ENCODE measurements at places on chromosomes 7 and 10.
A peak's percentile ranks its signal among the peaks of the same experiment; 100 is the strongest.

GRCh38 chr10:94223702-94224370 lies 138.9 kb downstream of the NOC3L start:
- no peak for DNase-seq

- DNase-seq = no peak
Measured at GRCh38 chr7:77242554-77242953, 42.9 kb upstream of the FGL2 start.

DNA sequence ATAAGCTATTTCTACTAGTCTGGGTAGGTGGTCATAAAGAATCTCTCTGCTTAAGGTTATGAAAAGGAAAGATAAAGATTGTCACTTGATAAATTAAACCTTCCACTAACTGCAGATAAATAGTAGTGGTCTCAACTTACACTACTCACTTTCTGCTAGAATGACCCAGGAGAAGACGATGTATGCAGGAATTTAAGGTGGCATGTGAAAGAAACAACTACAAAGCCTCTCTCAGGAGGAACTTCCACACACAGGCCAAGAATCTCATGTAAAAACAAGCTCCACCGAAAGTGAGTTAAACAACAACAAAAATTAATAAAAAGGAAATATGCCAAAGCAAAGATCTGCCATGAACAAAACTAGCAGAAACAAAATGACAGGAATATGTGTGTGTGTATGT lies 165.4 kb downstream of the CDC14C start:
- DNase-seq = no peak

- DNase-seq = no peak
Measured at GRCh38 chr10:125951290-125951689, 54.9 kb downstream of the FANK1 start.

GRCh38 chr7:130380861-130381455 lies 664 bp downstream of the CPA1 start:
- DNase-seq = no peak

GRCh38 chr7:110780712-110781111 lies 310.2 kb upstream of the LRRN3 start:
- no peak for DNase-seq

DNA sequence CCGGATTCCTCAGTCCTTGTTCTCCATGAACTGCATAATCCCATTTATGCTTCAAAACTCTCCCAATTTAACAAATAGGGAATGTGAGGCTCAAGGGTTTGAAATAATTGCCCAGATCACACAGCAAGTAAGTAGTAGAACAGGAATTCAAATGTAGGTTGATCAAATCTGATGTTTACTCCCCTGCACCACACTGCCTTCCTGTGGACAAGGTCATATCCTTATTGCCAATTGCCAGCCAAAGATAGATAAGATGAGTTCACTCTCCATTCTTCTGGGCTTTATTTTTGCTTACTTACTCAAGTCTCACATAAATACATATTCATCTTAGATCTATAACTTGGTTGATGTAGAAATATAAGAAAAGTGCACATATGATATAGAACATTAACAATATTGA lies 435.2 kb upstream of the ETV1 start:
- no peak for DNase-seq

DNA sequence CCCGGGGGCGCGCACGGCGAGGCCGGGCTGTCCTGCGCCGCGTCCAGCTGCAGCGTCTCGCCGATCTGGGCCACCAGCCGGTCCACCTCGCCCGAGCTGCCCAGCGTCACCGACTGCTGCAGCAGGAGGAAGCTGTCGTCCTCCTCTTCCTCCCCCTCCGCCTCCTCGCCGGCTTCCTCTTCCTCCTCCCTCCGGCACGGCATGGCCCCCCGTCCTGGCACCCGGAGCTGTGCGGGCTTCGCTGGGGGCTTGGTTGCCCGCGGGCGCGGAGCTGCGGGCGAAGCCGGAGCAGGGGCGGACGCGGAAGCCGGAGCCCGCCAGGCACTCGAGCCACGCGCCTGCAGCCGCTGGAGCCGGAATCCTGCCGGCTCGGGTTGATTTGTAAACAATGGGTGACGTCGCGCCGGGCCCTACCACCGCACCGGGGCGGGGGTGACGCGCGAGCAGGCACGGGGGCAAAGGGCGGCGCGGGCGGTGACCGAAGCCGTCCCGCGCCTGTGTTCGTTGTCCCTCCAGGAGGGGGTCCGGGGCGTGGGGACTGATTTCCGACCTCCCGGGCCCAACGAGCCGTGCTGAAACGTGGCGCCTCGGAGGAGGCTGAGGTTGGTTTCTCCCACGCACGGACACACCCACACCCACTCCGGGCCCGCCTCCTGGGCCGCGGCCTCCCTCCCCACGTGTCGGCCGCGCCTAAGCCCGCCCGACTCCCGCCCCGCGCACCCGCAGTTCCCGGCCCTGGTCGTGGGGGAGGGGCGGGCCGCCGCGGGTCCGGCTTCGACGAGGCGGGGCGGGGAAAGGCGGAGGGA lies at the start of gene FRAT2:
FRAT2 (minus strand) TSS at position 360 of the 806 bp plus-strand sequence; CDS start at position 203, 157 bp downstream.
- DNase-seq = peak; percentile 82

GRCh38 chr10:7119325-7120015 lies 291.4 kb downstream of the SFMBT2 start:
- DNase-seq = no peak

GRCh38 chr10:86535132-86535882 lies 13.7 kb upstream of the WAPL start:
- peak; percentile 64 for DNase-seq

DNA sequence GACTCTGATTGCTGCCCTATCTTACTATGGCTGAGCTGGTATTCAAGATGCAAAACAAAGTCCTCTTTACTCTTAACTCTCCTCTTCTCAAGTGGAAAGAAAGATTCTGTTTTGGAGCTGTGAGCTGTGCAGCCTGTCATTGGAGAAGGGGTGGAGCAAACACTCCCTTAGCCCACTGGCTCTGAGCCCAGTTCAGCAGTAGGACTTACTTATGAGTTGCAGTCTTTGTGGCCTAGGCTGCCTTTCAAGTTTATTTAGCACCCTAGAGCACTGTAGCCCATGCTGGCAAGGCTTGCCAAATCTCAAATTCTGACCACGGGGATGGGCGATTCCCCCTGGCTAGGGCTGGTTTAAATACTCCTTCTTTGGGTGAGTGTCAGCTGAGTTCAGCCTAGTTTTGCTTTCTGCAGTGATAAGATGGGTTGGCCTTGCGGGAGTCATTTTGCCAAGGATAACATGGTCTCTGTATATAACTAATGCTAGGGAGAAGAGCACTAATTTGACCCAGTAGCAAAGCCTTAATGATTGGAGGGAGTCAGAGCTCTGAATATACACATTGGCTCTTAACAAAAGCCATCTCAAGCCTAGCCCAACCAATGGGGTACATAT lies 110.2 kb downstream of the MYO3A start:
- no peak for DNase-seq

GRCh38 chr10:65342245-65342644 lies 1583.6 kb upstream of the LRRTM3 start:
- no peak for DNase-seq

GRCh38 chr10:109922358-109922975 lies 844 bp downstream of the XPNPEP1 start:
- no peak for DNase-seq

- no peak for DNase-seq
Measured at GRCh38 chr7:79398138-79398749, 55.2 kb downstream of the MAGI2 start.

DNA sequence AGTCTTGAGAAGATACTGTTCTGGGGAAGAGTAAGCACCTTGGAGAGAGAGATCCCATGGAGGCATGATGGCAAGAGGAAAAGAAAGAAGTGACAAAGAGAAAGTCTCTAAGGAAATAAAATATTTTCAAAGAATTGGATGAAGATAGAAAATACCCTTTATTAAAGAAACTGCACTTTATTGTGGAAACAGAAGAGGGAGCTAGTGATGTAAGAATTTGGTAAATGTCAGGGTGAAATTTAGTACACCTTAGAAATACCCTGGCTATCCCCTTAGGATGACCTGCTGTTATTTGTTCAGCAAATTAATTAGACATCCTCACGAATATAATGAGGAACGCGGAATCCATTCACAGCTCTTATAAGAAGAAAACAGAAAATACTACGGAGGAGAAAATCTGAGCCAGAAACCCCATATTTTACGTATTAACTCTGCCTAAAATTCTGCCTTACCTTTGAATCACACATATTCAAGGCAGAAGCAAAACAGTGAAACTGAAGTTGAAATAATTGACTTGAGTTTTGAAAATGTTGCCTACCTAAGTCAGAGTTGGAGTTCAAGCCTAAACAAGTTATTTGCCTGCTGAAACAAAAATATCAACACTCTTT lies 90.7 kb downstream of the TFPI2 start:
- DNase-seq = peak; percentile 12

GRCh38 chr10:98589007-98589406 lies 142.3 kb upstream of the HPS1 start:
- peak; percentile 45 for DNase-seq

DNA sequence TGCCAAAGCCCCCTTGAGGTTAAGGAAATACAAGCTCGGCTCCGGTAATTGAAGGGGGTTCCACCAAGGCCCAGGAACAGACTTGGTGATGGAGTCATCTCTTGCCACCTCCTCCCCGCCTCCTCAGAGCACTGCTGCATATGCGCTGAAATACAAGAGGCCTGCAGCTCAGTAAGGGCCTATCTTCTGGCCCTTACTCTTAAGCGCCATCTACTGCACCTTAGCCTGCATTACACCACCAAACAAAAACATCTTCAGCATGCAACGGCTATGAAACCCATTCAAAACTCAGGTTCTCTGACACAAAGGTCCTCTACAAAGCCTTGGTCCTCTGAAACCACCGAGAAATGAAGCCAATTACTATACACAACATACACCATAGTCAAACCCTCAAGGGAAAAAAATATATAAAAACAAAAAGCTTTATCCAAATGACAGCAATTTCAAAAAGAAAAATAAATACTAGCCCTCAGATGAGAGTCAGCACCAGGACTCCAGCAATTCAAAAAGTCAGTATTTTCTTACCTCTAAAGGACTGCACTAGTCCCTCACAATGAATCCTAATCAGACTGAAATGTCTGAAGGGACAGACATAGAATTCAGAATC lies 176.8 kb upstream of the TBX20 start:
- no peak for DNase-seq

DNA sequence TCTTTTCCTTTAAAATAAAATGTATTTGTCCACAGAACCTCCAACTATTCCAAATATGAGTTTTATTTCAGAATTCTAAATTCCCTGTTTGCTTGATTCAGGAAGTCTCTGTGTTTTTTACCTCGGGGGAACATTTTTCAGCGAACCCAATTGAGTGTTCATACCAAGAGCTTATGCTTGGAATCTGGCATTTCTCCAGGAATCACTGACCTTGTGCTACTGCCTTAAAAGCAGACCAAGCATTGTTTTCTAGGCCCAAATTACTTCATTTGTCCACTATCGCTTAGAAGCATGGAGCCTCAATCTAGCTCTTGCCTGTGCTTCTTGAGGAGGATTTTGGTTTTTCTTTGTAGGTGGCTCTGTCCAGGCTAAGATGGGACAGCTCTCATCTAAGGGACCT lies 59.4 kb downstream of the EBLN1 start:
- DNase-seq = no peak

DNA sequence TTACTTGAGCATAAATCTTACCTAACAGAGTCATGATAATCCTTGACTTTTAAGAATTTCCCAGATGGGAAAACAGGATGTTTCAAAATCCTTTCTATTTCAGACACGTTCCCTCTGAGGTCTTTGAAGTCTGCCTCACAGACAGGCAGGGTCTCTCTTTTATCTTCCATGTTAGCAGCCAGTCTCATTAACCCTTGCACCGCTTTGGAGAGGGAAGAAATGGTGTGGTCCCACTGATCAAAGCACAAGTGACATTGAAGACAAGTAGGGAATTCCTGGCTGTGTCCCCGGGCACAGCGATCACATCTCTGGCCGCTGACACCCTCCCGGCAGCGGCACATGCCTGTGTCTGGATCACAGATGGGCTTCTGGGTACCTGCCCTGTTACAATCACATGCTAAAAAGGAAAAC lies 52.7 kb upstream of the LAMB1 start:
- no peak for DNase-seq

DNA sequence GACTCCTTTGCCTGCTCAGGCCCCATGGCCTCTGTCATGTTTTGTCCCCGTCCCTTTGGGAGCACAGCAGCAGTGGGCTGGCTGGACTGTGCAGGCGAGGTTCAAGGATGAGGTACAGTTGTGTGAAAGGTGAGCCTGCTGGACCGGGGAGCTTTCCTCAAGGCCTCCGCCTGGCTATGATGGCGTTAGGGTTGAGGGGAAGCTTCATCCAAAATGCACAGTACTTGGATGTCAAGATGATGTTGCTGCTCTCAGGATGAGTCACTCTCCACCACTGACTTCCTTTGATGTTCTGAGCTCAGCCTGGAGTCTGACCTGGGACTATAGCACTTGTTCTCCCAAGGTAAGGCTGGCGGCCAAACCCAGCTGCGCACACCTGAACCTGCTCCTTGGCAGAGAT lies 152.7 kb upstream of the SHH start:
- no peak for DNase-seq

DNA sequence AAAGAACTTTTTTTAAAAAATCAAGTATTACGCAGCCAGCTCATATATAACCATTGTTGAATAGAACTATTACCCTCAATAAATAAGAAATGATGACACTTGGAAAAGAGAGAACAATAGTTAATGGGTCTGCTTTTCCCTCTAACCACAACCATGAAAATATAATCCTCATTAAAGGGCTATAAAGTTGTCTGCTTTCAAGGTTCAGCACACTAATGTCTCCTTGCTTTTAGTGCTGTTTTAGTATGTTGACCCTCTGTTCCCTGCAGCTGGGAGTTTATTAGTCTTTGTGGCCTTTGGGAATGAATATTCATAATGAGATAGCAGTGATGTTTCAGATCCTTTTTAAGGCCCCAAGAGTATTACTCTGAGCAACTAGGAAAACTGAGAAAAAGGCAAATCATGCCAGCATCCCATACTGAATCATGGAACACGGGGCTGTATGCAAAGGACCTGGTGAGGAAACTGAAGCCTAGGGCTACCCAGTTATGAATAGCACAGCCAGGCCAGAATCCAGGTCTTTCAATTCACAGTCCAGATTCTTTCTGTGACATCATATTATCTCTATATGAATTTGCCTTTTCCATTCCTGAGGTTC lies 332.0 kb upstream of the LRGUK start:
- no peak for DNase-seq

GRCh38 chr10:7121154-7121797 lies 289.6 kb downstream of the SFMBT2 start:
- DNase-seq = peak; percentile 33

- DNase-seq = no peak
Measured at GRCh38 chr7:19060761-19061259, 56.6 kb downstream of the TWIST1 start.

DNA sequence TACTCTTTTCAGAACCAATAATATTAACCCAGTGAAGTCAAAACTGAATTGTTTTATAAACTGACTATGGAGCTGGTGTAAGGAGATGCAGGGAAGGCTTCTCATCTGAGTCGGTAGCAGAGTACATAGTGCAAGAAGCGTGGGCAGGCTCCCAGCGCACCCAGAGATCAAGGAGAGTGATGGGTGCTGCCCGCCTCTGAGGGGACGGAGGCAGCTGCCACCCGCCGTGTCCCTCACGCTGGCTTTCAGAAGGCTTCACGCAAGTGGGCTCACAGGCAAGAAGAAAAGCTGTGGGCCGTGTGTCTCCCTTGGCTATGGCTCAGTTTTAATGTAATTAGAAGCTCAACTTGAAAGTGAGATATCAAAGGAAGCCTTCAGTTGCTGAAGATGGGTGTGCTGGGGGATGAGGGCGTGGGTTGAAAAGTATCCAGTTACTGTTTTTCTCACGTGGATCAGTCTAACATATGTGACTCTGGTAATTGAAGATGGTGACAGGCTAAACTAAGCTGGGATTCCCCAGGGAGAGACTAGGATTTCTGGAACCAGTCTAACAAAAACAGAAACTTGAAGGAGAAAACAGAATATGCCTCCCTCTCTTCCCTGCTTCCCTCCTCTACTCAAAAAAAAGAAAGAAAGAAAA lies 159.9 kb downstream of the MGMT start:
- no peak for DNase-seq

All from NCI-H460 (cell line).